ENCODE measurements at places on chromosomes 2 and 18. TPM values are rescaled to one million over a fixed set of nuclear protein-coding genes. Genes with fewer than 3 reads are reported as not detected.

- no peak for ATAC-seq
Measured at GRCh38 chr2:190043441-190043840, 19.1 kb downstream of the MSTN start.

GRCh38 chr18:53426666-53427184, 797.7 kb downstream of the MBD2 start:
- no peak for ATAC-seq

- no peak for ATAC-seq
Measured at GRCh38 chr2:155099784-155100183, 401.3 kb downstream of the KCNJ3 start.

DNA sequence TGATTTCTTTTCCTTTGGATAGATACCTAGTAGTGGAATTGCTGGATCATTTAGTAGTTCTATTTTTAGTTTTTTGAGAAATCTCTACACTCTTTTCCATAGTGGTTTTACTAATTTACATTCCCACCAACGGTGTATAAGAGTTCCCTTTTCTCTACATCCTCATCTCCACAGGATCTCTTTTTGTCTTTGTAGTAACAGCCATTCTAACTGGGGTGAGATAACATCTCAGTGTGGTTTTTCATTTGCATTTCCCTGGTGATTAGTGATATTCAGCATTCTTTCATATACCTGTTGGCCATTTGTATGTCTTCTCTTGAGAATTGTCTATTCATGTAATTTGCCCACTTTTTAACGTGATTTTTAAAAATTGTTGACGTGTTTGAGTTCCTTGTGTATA, 13.8 kb downstream of the RFTN2 start:
- no peak for ATAC-seq

DNA sequence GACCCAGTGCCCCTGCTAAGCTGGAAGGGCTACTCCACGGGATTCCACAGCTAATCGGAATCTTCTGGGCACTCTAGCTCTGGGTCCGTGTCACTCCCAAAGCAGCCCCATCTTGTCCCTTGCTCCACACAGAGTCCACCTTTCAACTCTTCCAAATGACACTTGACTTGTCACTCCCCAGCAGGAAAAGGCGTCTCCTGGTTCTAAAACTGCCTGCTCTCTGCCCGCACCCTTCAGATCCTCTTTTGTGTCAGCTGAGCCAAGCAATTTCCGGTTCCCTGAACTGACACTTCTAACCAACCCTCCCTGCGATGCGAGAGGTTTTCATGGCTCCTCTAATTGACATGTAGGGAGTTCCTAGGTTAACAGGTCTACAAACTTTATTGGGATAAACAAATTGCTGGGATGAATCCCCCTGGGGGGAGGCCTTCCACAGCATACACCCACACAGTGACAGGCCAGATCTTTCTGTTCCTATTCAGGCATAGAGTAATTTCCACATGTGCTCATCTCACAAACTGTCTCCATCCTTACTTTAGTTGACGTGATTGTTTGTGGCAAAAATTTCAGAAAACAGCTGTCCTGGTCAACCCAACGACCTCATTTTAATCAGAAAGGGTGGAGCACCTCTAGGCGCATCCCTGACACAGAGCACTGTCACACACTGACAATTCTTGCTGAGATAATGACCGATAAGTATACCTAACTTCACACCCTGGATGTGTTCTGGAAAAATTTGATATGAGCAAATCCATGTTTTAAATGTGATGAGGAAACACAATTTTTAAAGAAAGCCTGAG, 104.9 kb downstream of the RBMS1 start:
- peak; percentile 80 for ATAC-seq

DNA sequence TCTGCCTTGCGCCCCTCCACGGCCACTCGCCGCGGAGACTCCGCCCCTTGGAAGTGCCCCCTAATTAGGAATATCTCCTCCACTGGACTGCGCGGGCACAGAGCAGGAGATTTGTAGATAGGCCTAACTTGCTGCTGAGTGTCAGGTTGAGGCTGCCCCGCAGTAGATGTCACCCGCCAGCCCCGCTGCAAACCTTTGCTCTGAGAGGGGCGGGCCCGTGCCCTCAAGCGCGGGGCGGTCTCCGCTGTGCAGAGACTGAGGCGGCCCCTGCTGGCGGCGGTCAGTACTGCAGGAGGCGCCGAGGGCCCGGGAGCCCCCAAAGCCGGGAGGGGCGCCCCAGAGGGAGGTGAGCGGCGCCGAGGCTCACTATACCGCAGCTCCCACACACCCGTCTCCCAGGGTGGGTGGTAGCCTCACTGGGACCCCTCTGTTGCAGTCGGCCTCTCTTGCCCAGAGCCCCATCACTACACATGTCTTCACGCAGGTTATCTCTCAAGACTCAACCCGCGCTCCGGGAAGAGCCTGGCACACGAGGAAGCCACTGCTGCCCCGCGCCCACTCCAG, 2.9 kb upstream of the NEURL3 start:
- ATAC-seq: peak; percentile 89

GRCh38 chr18:8397034-8397433, 212.2 kb upstream of the RAB12 start:
- no peak for ATAC-seq

MBD2 gene
- 190 TPM for total RNA-seq

LYG2 gene
- not detected for total RNA-seq

PLA2R1 gene
- total RNA-seq: 0.02 TPM

All from activated T-helper 17 cell treated with anti-CD3 and anti-CD28 coated beads, Interleukin-2, amount 50 U/mL, for 72 hours (primary cell).